ENCODE measurements at places on chromosomes 6 and 20.

DNA sequence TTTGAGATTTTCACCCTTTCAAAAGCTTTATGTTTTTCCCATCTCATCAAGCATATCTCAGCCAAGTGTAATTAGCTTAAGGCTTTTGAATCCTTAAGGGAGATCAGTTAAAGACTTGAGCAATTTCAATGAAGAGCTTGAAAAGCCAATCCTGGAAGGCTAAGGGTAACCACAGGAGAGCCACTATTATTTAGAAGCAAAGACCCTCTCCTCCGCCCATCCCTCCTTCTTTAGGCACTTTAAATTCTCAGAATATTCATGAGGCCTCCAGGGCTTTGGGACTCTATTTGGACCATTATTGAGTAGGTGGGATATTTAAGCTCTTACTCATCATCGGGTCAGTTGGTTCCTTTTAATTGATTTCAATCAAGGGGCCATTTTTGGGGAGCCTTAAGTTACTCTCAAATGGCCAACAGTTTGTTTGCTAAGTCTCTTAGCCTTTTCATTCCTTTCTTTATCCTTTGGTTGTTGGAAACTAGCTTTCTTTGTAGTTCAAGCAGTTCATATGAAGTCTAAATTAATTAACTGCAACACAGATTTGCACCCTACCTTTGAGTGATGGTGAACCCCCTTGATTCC, 567.2 kb downstream of the KIF16B start:
- DNase-seq: no peak

DNA sequence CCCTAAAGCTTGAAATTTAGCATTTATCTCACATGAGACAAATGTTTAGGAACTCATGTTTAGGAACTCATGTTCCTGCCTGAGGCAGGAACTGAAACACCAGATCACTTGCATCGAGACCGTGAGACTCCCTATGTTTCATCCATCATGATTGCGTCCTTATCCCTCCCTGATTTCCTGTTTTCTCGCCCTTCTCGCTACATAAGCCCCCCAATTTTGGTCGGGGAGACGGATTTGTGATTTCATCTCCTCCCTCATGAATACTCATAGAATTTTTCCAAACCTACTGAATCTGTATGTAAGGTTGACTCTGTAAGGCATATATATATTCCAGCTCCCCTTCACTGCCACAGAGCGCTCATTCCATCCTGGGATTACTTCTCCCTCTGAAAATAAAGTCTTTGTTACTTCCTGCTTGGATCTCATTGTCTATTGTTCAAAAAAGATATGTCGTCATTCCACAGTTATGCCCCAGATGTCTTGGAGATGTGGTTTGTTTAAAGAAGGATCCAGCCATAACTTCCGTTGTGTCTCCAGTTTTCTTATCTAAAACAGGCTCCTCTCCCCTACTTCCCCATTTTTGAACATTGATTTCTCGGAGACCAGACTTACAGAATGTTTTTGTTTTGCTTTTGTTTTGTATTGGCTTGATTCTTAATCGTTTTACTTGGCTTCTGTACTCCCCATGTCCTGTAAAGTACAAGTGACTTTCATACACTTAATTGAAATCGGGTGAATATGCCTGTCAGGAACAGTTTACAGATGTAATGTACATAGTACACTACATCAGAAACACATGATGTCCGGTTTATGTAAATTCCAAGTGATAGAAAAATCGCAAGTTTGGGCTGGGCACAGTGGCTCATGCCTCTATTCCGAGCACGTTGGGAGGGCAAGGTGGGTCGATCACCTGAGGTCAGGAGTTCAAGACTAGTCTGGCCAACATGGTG, 118.7 kb downstream of the HFE start:
- DNase-seq: no peak

- no peak for DNase-seq
Observed at GRCh38 chr6:121608270-121608669, 172.8 kb downstream of the GJA1 start.

- no peak for DNase-seq
Observed at GRCh38 chr6:105607636-105608621, 205.0 kb upstream of the PREP start.

GRCh38 chr20:17794400-17794799, 94.6 kb downstream of the BANF2 start:
- DNase-seq: no peak

GRCh38 chr6:115071962-115072361, 729.1 kb upstream of the HS3ST5 start:
- DNase-seq: no peak

DNA sequence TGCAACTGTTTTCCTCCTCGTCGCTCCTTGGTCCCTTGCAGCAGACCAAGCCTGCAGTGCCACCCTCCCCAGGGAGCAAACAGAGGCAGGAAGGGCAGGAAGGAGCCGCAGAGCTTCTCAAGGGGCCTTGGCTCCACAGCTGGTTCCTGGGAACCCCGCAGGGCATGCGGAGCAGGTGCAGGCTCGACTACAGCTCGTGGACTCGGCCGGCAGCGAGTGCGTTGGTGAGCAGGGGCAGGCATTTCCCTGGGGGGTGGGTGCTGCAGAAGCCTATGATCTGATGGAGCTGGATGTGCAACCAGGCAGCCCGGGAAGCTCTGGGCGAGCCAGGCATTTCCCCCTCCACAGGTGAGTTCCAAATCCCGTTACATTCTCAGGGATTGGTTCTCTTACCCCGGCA, 37.1 kb downstream of the FRMD1 start:
- no peak for DNase-seq

- DNase-seq: no peak
Observed at GRCh38 chr20:35312318-35312717, 20.1 kb upstream of the FAM83C start.

DNA sequence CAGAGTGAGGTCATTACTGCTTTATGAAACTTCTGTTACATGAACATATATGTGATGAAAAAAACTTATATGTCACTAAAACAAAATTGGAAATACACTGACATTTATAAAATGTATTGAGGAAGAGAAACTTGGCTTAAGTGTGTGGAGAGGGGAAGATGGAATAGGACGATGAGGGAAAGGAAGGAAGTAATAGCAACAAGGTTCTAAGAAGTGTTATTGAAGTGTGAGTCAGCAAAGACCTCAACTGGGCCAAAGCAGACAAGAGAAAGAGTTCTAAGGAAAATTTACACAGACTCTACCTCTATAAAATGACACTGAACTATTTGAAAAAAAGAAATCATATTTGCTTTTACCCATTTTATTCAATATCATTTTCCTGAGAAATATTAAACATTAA, 38.3 kb downstream of the SNX3 start:
- no peak for DNase-seq

DNA sequence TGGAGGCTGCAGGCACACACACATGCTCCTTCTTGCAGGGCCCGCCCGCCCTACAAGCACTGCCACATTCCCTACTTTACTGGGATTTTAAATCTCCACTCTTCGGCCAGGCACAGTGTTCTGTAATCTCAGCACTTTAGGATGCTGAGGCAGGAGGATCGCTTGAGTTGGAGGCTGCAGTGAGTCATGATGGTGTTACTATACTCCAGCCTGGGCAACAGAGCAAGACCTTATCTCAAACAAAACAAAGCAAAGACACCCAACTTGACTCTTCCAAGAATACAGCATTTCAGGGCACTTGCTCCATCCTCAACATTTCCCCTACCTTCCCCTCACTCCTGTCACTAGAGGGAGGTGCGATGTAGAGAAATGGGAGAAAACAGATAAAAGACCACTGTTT, 194.0 kb downstream of the MYLK4 start:
- DNase-seq: no peak

GRCh38 chr6:96521306-96521643, 331 bp upstream of the UFL1 start:
- no peak for DNase-seq

- DNase-seq: no peak
Observed at GRCh38 chr20:4088766-4089165, 73.4 kb upstream of the RNF24 start.

GRCh38 chr6:34553750-34554149, 2.4 kb downstream of the SPDEF start:
- DNase-seq: no peak

GRCh38 chr6:46637145-46637544, 15.5 kb downstream of the CYP39A1 start:
- DNase-seq: no peak

All from stimulated activated CD8-positive, alpha-beta memory T cell treated with anti-CD3 and anti-CD28 coated beads, Interleukin-7, amount 100 ng/mL, for 4 hours (primary cell).